NCI-H2171 (cell line): ENCODE measurements at places on chromosomes 12 and 14.

DNA sequence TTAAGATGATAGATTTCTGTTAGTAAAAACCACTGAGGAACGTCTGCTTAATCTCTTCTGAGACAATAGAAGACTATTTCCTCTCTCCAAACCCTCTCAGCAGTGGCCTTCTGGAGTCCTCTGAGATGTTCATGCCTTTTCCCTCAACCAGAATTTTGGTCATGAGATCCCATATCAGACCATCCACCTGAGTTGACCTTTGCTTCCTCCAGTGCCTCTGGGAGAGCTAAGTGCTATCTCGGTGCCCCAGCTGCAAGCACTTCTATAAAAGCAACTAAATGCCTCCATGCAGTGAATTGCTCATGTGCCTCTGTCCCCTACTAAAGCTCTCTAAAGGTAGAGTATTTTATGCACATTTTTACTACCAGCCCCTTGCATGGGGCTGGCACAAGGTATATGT lies 172.8 kb upstream of the BCL2L14 start:
- no peak for DNase-seq

DNA sequence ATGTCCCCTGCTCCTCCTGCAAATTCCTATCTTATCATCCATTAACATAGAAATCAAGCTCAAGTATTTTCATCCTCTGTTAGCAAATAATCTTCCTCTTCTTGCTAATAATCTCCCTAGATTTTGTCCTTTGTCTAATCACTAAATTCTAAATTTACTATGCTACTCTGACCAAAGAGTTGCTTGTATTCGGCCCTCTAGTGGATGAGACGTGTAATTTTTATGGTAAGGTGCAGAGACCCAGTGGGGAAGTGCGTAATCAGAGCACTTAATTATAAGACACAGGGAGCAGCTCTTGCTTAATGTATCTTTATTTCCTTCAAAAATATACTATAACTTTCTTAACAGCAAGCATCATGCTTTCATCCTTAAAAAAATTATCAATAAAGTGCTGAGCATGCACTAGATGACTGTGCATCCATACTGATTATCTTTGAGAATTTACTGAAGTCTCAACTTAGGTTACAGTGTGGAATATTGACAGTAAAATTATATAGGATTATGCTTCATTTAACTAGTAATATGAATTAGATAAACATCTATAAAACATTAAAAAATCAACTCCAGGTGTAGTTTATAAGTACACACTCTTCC lies 212.6 kb downstream of the SLC16A7 start:
- DNase-seq: peak; percentile 6

DNA sequence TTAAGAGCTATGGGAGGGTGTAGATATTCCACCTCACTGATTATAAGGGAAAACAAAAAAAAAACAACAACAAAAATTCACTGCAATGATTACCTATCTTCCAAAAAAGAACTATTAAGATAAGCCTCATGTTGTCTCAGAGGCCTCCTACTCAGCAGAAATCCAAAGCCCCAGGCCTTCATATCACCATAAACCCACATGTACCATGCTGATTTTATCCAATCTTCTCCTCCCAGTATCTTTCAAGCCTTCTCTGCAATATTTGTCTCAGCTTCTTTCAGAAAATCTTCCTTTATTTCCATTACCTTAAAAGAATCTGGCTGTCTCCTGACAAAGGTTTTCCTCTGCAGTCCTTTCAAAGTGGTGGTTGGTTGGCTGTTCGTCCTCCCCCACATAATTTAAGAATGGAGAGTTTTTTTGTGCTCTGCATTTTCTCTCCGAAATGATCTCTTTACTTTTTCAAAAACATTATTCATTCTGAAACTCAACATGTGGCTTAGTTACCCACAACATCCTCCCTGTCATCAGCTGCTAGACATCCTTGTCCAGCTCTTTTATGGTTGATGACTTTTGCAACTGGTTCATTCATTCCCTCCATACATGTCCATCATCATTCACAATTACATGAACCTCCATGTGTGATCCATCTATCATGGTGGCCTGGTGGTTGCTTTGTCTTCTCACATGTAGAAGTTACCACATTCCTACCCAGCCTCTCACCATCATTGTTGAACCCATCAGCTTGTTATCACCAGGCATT lies 2.9 kb upstream of the EPYC start:
- DNase-seq: no peak

DNA sequence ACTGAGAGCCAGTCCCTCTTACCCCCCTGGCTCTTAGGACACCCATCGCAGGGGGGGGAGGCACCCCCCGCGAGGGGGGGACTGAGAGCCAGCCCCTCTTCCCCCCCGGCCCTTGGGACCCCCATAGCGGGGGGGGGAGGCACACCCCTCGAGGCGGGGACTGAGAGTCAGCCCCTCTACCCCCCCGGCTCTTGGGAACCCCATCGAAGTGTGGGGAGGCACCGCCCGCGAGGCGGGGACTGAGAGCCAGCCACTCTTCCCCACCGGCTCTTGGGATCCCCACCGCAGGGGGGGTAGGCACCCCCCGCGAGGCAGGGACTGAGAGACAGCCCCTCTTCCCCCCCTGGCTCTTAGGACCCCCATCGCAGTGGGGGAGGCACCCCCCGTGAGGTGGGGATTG lies 48.8 kb downstream of the DDX11 start:
- no peak for DNase-seq

DNA sequence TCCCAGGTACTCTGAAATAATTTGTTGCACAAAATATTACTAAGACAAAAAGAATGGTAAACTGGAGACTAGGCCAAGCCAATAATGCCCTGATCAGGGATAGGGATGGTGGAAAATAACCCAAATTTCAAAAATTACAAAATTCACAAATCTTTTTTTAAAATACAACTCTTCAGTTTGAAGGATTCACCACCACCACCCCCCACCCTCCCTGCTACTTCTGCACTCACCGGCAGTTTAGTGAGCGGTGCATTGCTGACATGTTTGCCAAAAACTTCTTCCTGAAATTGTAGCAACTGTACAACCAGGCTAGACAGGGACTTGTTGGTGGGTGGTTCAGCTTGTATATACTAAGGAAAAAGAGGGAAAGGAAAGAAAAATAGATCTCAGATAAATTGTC lies 2.3 kb downstream of the SMARCC2 start:
- DNase-seq: no peak

DNA sequence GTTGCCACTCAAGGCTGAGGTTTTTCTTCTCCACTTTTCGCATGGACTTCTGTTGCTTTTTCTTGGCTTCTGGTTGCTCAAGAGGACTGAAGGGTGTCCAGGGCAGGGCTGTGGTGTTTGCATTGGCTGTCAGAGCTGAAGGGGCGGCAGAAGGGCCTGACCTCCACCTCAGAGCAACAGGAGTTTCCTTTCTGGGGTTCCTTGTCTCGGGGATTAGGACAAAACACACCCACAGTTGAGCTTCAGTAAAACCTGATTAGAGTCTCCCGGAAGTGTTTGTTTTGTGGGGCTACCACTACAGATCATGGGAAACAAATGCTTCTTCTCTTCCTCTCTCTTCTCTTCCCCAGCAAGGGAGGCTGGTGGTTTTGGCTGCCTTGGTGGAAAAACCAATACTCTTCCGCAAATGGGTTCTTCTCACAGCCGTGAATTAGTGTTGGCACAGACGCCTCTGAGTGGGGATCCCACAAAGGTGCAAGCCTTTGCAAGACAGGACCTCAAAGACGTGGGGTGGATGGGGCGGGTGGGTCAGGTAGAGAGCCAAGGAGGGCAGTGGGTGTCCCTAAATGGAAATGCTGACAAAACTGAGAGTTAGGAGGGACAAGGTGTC lies 317.7 kb upstream of the TBX3 start:
- no peak for DNase-seq

- no peak for DNase-seq
Measured at GRCh38 chr12:91852634-91853033, 293.0 kb downstream of the BTG1 start.

DNA sequence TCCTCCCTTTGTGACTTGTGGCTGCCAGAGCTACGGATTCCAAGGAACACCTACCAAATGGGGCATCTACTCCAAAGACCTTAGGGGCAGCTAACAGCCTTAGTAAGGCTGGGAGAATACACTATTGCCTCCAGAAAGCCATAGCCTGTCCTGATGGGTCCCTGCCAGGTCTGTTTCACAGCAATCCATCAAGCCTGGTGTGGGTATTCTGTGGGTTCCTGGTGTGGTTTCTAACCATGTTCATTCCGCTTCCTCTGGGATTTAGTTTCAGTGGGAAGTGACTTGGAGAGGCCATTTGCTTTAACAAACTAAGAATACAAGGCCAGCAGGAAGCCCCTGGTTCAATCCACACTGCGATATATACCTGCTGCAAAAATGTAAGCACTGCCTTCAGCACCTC lies 220.5 kb downstream of the FOXN3 start:
- no peak for DNase-seq

- DNase-seq: no peak
Measured at GRCh38 chr12:39946361-39947280, 159.3 kb downstream of the SLC2A13 start.

DNA sequence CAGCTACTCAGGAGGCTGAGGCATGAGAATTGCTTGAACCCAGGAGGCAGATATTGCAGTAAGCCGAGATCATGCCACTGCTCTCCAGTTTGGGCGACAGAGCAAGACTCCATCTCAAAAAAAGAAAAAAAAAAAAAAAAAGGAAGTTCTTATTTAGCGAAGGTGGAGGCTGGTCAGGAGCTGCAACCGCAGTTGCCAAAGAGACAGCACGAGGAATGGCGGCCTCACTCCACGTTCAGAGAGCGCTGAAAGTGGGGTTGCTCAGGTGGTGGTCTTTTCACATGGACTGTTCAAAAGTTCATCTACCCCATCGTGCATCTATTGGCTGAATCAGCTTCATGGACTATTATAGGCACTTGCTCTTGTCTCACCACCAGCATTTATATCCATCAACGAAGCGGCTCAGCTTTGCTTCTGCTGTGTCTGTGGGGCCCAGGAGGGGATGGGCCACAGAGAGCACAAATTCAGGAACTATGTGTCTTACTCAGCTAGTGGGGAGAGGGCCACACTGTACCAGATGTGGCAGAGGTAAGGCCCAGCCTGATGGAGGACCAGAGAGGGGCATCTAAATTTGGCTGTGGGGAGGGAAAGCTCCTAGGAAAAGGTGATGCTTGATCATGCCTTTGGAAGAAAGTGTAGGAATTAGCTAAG lies 27.3 kb downstream of the SLC25A47 start:
- DNase-seq: no peak

GRCh38 chr12:513446-513845 lies 53.7 kb downstream of the B4GALNT3 start:
- DNase-seq: no peak

GRCh38 chr12:32457251-32458025 lies 58.1 kb downstream of the FGD4 start:
- no peak for DNase-seq

DNA sequence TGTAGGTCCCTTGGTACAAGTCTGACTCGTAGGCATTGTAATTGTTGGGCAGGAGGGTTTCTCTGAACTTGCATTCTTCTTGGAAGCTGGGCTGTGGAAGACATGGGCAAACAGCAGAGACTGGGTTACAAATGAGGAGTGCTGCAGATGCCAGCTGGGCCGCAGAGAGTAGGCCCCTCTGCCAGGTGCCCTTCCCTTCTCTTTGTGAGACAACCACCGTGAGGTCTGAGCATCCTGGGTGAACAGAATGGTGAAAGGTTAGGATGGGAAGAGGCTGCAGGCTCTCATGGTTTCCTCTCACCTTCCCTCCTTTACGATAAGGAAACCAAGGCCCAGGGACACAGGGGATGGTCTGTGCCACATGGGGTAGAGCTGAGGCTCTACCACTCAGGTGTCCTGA lies 11.3 kb downstream of the FGF6 start:
- DNase-seq: no peak

GRCh38 chr12:95548056-95548538 lies 3.2 kb downstream of the USP44 start:
- DNase-seq: peak; percentile 19

DNA sequence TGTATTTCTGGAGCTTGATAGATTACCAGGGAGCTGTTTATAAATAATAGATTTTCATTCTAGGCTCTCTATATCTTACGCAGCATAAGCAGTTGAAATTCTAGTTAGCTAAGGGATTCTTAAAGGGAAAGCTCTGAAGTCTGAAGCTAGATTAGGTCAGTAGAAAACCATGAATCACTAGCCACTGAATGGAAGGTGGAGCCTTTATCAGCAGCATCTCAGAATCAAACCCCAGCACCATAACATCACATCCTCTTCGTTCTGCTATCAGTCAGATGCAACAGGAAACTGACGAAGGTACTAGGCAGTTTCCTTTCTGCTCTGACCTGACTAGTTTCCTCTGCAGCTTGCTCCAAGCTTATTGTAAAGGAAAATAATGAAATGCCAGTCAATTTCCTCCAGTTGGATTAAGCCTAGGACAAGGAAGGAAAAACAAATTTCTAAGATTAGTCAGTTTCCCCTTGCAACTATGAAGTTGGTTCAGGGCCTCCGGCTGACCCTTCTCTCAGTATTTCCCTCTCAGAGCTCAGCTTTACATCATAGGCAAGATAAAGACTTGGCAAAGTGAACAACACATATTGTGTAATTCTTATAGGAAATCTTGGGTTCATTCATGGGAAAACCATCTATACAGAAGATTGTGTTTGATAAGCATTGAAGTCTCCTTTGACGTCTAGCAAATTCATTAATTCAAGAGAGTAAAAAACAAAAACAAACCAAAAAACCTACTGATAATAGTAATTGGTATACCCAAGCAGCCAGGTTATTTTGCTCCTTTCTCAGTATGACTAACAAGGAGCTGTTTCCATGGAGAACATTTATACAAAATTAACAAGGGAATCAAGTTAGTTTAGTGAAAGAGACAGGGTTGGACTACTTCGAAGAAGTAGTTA lies 43.4 kb upstream of the CFAP54 start:
- DNase-seq: no peak

GRCh38 chr12:100077367-100077766 lies 65.3 kb downstream of the BLTP3B start:
- DNase-seq: no peak

DNA sequence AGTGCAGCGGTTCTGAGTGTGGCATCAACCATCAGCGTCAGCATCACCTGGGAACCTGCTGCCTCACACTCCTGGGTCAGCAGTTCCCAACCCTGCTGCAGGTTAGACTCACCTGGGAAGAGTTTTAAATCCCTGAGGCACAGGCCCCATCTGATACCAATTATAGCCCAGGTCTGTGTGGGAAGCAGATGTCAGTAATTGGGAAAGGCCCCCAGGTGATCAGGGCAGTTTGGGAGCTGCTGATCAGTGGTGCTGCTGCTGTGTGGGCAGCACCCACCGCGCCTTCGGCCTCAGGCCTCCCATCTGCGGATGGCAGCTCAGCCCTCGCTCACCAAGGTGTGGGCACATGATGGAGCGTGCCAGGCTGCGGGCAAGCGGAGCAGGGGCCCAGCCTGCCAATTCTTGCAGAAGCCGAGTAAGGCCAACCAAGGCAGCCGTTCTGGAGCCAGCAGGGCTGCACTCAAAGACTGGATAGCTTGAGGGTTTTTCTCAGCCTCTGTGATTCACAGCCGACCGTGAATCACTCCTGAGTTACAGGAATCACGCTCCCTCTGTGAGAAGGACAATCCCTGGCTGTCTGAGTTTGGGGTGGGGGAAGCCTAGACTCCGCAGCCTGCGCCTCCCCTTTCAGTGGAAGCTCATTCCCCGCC lies 155.6 kb upstream of the SFSWAP start:
- DNase-seq: no peak

GRCh38 chr12:122437656-122438121 lies 15.2 kb upstream of the CLIP1 start:
- DNase-seq: peak; percentile 91

GRCh38 chr12:69649529-69649928 lies 38.8 kb upstream of the LRRC10 start:
- no peak for DNase-seq

GRCh38 chr14:65238456-65238855 lies 136.1 kb upstream of the MAX start:
- DNase-seq: no peak

GRCh38 chr12:53928054-53928835 lies 10.4 kb upstream of the HOXC13 start:
- no peak for DNase-seq
